NCI-H1048 (cell line): ENCODE measurements at places on chromosomes 6 and 20.

GRCh38 chr20:61185181-61185580 lies 66.9 kb upstream of the CDH4 start:
- no peak for DNase-seq

- DNase-seq = no peak
These were observed 709 bp downstream of the PPP1R16B start for GRCh38 chr20:38805958-38806854.

DNA sequence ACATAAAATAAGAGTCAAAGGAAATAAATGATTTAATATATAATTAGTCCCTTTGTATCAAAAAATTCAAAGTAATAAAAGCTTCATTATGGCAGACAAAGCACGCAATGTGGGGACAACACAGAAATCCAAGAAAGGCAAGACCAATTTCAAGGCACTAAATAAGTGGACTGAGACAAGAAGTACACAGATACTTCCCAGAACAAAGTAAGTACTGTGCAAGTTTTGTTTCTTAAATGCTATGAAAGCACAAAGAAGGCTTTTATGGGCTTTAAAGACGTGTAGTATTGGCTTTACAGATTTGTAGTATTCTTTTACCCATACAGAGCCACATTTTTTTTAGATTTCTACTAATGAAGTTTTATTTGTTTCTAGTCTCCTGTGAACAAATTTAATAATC lies 174.6 kb downstream of the TRDN start:
- DNase-seq = no peak

DNA sequence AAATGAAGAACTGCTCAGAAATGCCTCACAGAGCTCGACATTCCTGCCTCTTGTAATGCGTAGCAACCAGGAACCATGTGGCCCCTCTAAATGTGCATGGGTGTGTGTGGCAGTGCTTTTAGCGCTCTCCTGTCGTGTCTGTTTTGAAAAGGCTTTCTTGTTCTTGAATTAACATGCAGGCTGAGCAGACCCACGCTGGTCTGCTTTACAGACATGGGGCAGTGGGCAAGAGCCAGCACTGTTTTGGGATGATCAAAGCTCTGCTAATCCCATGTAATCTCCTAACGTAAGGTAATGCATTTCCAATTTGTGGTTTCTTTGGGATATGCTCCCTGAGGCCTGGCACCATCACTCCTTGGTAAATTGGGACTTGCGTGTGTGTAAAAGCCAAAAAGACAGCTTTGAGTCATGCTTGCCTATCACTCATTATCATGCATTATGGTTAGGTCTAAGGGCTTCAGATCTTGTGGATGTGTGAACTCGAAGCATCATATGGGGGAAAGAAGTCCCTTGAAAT lies 11.8 kb downstream of the RIPOR2 start:
- DNase-seq = no peak

GRCh38 chr6:50826037-50826761 lies 7.5 kb downstream of the TFAP2B start:
- no peak for DNase-seq

DNA sequence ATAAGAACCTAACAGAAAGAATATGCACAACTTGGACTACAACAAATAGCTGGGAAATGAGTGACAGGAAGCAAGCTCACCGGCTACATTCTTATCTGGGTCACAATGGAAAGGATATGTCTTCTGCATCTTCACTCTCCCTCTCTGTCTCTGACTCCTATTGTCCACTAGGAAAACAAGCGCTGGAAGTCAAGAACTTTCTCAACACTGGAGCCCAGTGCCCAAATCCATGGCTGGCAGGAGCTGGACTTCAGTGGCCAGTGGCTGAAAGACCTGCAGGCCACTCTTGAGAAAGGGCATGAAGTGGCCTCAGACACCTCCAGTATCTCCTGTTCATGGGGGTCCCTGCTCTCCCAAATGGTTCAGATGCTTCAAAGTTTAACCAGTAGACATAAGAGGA lies 62.0 kb downstream of the FAM50B start:
- no peak for DNase-seq

DNA sequence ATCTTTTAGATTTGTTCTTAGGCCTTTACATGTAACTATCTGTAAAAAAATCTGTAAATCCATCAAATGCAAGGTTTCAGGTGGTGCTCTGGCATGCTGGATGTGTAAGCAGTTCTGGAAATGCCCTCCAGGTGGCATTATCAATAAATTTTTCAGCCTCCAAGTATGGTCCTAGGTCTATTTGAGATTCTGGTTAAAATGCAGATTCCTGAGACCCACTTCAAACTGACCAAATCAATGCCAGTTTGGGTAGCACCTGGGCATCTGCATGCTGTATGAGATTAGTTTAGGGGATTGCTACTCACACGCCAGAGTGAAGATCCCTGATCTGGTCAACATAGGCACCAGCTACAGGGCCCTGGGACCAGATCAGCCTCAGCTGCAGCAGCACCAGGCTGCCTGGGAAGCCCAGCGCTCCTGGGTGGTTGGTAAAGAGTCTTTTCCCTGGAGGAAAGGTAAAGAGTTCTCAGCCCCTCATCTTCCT lies 507.3 kb upstream of the CITED2 start:
- DNase-seq = no peak
